Peyer's patch (tissue), 4 donors: ENCODE measurements at places on chromosomes 2 and 18.

- no peak for DNase-seq
Observed at GRCh38 chr2:218962859-218963492, 3.5 kb downstream of the CDK5R2 start.

GRCh38 chr2:240505910-240506309 is 51.9 kb downstream of the ANKMY1 start:
- DNase-seq = no peak

GRCh38 chr18:9684881-9685614 is 23.1 kb upstream of the RAB31 start:
- no peak for DNase-seq

GRCh38 chr2:169323841-169324240 is 38.5 kb downstream of the LRP2 start:
- no peak for DNase-seq

- no peak for DNase-seq
Observed at GRCh38 chr2:187009483-187010239, 160.7 kb upstream of the ZSWIM2 start.

GRCh38 chr2:202718614-202719013 is 83.8 kb downstream of the FAM117B start:
- no peak for DNase-seq

DNA sequence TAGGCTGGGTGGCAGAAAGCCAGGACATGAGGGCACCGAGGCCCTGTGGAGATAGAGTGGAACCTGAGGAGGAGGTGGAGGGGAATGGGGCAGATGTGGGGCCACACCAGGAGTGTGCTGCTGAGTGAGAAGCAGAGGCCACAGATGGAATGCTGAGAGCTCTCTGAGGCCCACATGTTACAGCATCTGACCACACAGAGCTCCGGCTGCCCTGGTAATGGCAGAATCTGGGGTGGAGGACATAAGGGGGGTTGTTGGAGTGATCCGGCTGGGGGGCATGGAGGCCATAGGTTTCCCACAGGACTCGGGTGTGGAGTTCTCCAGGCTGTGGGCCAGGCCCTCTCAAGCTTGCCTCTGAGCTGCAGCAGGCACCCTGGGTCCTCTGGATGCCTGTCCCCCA is 3.8 kb downstream of the MZT2B start:
- DNase-seq = no peak

GRCh38 chr2:23626701-23627230 is 241.8 kb downstream of the KLHL29 start:
- no peak for DNase-seq

GRCh38 chr2:228919808-228920207 is 351.3 kb downstream of the PID1 start:
- DNase-seq = no peak

GRCh38 chr2:72003796-72004195 is 143.9 kb downstream of the CYP26B1 start:
- DNase-seq = no peak
